ENCODE measurements at places on chromosomes 6 and 20.

- DNase-seq: no peak
These were observed 441.9 kb upstream of the ID4 start for GRCh38 chr6:19395316-19395715.

DNA sequence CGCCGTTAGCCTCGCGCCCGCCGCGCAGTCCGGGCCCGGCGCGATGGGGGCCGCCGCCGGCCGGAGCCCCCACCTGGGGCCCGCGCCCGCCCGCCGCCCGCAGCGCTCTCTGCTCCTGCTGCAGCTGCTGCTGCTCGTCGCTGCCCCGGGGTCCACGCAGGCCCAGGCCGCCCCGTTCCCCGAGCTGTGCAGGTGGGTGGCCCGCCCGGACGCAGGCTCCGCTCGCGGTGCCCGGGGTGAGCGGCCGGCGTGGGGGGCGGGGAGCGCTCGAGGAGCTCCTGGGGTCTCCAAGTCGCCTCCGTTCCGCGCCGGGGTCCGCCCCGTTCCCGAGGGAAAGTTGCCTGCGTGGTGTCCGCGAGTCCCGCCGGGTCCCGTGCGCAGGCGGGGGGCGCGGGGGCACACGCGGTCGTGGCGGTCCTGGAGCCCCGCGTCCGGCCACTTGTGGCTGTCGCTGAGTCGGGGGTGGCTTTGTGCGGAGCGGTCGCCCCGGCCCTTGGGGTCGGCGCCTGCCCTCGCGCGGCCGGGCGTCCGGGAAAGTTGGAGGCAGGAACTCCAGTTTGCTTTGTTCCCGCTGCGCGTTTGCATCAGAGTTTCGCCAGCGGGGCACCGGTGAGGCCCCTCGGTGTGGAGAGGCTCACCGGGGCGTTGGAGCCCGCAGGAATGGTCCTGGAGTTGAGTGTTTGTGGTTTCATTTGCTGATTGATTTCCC is 476 bp downstream of the IGF2R start:
- DNase-seq: no peak

DNA sequence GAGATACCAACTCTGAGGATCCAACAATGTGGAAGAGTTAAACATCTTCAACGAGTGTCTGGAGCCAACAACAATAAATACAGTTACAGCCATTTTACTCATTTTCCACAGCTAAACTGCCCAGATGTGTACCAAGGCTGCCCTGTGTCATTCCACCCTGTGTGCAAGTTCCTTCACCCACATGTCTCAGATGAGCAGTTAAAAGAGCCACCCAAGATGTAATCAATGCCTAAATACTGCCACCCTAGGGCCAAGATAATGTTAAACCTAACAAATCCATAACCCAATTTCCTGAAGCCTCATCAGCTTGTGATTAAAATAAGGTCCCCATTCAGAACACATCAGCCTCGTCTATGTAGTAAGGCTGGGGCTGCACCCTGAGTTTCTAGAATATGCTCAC is 59.9 kb downstream of the GMDS start:
- no peak for DNase-seq

DNA sequence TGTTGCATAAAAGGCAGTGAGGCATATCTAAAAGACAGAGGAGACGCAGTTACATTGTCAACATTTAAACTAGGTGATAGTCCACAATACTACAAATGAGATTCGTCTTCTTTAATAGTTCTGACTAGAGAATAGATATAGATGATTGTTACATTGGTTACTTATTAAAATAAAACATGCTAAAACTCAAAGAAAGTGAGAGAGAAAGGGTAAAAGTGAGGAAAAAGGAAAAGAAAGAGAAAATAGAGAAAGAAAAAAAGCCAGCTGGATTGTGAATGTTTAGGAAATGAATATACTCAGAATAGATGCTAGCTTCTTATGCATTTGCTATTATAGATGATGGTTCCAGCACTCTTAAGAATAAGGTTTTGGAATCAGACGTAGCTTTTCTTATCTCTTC is 27.7 kb upstream of the FAM162B start:
- no peak for DNase-seq

DNA sequence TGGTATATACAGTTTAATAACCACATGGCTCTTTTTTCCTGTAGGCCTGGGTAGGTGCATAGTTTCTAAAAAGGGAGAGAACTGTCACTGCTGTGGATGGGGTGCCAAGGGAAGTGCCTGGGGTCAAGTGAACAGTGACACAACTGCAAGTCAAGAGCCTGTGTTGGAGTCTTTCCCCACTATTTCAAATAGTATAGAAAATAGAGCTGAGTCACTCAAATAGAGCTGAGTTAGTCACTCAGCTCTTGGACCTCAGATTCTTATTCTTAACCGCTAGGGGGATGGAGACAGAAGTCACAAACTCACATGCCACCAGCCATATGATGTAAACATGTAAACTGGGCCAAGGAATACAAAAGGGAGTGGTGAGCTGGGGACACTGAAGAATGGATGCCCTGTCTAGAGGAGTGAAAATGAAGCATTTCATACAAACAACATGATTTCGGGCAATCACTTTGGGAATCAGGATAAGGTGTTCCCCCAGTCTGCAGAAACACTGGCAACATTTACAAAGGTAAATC is 2.1 kb downstream of the NQO2 start:
- no peak for DNase-seq

DNA sequence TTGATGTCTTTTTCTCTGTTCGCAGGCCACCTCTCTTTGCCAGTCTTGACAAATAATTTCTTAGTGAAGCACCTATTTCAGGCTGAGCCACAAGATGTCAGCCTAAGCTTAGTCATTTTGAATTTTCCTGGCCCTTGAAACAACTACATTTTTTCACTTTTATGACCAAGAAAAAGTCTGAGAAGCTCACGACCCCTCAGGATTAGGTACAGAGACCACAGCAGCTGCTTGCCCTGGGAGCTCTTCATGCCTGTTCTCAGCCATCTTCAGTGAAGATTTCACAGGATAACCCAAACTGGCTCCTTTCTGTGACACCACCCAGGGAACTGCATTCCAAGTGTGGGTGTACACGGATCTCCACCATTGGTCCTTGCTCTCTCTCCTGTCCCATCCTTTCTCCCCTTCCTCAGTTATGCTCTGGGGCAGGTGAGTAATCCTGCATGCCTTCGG is 38.4 kb upstream of the SPTLC3 start:
- no peak for DNase-seq

- no peak for DNase-seq
These were observed 63.1 kb downstream of the CDS2 start for GRCh38 chr20:5189917-5190316.

- DNase-seq: no peak
These were observed 244.6 kb downstream of the GRM1 start for GRCh38 chr6:146273490-146273889.

DNA sequence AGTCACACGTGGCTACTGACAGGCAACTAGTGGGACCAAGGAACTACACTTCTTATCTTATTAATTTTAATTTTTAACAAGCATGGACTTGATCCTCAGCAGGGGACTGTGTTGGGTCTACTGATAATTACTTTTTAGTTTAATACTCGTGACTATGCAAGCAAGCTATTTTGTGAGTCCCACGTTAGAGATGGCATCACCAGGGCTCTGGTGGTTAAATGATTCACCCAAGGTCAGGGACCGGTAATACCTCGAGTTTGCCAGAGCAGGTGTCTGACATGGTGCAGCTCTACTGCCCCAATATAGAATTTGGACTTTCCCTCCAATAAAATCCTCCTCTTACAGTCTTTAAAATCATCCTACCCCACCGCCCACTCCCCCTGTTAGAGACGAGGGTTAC is 98.6 kb upstream of the RIN2 start:
- DNase-seq: no peak

DNA sequence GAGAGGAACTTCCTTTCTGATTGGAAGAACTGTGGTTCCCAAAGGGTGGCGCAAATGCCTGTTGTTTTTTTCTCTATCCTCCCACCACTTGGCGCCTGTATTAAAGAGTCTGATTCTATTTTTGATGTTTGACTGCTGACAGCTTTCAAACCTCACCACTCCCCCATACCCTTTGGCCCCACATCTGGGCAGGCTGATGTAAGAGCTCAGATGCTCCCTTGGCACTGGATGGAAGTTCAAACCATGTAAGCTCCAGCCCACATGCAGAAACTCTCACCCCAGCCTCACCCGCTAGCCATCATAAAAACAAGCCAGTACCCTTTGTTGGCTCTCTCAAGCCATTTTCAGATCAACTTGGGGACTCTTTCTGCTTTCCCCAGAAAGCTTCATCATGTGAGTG is 20.0 kb upstream of the TMEM14A start:
- no peak for DNase-seq

DNA sequence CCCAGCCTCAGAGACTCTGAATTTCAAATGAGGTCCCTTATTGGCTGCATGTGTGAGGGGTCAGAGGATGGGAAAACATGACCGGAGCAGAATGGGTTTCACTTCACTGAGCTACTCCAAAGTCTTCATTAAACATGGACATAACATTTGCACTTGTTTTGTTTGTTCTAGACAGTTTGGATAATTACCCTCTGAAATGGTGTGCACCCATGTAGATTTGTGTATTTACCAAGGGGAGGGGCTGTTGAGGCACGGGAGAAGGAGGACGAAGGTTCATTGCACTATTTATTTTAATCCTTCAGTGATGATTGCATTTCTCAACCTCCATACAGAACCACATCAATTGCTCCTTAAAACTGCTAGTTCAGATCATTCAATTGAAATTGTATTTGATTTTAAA is 364.2 kb downstream of the TFAP2B start:
- no peak for DNase-seq

DNA sequence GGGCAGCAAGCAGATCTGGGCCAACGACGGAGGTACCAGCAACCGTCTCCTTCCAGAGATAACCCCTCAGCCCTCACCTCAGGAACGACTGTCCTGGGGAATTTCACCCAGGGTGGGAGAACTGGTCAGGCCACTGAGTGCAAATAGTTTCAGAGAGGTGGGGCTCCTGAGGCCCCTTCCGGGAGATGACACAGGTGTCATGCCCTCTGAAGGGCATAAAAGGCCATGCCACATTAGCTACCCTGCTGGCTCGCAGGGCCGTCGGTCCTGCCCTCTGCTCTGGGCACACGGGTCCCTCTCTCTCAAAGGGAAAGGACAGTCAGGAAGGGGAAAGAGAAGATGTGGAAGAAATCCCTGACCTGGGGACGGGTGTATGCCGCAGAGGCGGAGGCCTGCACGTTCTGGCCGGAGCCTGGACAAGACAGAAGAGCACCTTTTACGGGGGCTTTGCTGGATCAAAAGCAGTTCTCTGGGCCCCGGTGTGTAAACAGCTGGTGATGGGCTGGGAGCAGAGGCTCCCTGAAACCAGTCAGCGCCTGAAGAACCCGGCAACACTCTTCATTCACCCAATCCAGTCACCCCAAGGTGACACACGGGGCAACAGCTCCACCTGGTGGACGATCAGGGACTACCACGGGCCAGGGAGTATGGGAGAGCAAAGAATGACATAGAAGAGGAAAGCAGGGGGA is 6.4 kb upstream of the TAF8 start:
- DNase-seq: peak; percentile 80

DNA sequence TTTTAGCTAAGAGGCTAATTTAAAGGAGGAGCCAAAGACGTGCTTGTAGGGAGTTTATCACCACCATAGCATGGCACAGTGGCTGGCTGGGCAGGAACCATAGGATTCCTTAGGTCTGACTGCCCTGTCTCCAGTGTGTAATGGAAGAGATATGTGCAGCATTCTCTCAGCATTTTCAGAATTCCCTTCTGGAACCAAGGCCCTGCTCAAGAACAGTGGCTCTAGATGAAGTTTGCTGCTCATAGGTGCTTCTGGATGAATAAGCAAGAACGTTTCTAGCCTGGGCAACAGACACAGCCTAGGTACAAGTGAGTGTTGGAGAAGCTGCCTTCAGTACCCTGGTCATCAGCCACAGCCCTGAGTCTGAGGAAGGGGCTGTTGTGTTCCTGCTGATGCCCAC is 69.1 kb downstream of the LCA5 start:
- DNase-seq: no peak

GRCh38 chr6:45900808-45901752 is 114.6 kb downstream of the CLIC5 start:
- no peak for DNase-seq

GRCh38 chr6:106807947-106808611 is 166.4 kb downstream of the CD24 start:
- no peak for DNase-seq

GRCh38 chr6:129416337-129416990 is 293.5 kb downstream of the ARHGAP18 start:
- DNase-seq: no peak

GRCh38 chr20:1345756-1346093 is 16.8 kb upstream of the SDCBP2 start:
- no peak for DNase-seq

DNA sequence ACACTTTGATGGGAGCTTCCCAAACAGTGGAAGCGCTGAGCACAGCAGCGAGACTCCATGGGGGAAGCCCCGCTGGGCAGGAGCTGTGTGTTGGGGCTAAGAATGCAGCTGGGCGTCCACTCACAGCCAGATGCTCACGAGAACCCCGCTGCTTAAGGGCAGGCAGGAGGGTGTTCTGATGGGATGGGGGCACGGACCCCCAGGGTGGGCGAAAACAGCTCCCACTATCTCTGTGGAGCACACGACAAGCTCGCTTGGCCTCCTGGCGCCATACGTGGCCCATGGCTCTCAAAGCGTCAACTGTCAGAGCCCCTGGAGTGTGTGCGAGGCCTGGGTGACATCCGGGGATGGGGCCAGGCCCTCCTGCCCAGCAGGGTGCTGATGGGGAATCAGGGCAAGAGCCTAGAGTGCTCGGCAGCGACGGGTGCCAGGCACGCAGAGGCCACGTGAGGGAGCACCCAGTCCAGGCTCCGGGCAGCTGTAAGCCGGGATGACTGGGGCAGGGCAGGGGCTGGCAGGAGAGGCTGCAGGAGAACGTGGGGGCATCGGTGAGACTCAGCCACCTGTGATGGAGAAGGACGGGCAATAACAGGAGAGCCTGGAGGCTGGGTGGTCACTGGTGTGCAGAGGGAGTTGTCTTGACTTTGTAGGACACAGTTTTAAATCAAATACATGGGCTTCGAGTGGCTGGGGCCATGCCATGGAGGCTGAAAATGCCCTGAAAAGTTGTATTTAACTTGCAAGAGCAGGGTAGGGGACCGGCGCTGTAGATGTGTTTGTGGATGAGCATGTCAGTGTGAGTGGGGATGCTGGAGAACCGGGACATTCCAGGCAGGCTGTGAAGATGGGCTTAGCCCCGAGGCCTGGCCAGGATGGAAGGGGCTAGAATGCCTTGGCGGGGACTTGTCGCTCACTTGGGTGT is 27.3 kb downstream of the PYGB start:
- DNase-seq: no peak

- DNase-seq: no peak
These were observed 75.6 kb downstream of the IRF4 start for GRCh38 chr6:467111-467510.

DNA sequence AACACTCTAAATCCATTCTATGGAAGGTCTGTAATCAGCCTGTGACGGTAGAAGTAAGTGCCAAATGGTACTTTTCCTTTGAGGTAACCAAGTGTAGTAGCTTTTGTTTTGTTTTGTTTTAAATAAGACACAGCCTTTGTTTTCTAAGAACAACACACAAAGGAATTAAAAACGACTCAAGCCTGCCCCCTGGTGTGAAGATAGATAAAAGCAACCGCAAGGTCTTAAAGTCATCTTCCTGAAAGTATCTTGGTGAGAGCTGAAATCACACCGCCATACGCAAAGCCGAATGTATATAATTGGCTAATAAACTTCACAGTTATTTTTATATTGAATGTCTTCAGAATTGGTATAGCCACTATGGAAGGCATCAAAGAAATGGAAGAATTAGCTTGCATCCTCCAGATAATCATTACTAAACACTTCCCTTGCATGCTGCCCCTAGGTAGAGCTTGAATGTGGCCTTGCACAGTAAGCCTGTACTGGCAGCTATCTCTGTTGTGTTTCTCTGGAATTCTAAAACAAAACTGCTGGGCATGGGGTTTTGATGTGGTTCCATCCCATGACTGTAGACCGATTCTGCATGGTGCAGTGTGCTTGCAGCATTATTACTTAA is 95.6 kb downstream of the LAMP5 start:
- DNase-seq: no peak

- DNase-seq: no peak
These were observed 132.2 kb downstream of the GPX5 start for GRCh38 chr6:28657769-28658465.
